Neural crest cell (in vitro differentiated cells): ENCODE measurements at places on chromosomes 3 and 15. TPM values are rescaled to one million over a fixed set of nuclear protein-coding genes. Genes with fewer than 3 reads are reported as not detected.

CTXND1 gene
- 1.3 TPM in 2 replicates for total RNA-seq

DHFR2 gene
- 5.2 and 6.6 TPM in 2 replicates for total RNA-seq

CSNK1G1 gene
- total RNA-seq = 15.5 and 16.3 TPM in 2 replicates

DNA sequence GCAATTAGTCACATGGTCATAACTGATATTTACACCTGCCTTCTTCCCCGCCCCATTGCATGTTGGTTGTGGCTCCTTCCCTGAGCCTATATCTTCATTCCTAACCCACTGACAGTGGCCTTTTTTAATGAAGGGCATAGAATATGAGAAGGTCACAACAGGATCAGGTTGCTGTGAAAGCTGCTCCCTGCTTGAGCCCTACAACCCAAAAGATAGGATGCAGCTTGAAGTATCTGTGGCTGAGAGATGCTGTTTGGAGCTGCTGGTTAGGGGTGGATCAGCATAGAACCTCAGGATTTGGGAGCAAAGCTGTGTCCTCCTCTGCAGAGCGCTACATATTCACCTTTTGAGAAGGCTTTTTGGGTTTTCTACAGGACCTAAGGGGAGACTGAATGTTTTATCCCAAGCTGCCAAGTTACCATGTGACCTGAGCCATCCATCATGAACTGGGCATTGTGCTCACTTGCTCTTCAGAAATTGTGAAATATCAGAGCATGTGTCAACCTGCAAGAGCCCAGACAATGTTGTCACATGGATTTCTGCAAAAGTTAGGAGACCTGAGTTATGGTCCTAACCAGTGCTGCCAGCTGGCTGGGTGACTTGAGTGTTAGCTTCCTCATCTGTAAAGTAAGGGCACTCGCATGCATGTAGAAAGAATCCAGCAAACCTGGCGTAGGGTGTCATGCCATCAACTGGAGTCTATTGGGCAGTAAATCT is 49.8 kb upstream of the ARL8B start:
- no peak for DNase-seq

GRCh38 chr15:81752546-81752942 is 293.3 kb downstream of the MEX3B start:
- DNase-seq = no peak

DNA sequence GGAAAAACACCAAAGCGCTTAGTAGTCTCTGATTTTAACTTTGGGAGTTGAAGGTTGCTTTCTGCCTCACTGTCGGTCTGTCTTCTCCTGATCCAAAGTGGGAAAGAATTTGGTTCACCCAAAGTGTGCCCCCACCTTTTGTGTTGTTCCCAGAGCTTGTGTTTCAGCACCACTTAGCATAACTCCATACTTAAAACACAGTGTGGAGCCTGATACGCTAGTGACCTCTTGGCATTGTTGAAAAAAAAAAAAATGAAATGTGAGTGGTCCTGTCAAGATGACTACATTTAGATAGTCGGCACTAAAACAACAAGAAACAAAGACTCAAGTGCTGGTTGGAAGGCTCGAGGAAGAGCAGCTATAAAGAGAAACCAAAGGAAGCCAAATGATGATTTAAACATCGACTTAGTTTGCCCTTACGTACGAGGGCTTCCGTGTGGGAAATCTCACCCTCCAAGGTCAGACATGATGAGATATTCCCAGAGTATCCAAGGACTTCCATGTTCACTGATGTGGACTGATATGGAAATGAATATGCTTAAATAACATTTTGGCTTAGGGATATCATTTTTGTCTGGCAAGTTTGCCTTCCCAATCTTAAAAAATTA is 178.8 kb downstream of the MEIS2 start:
- no peak for DNase-seq

GRCh38 chr15:66128116-66128680 is 125.4 kb downstream of the MEGF11 start:
- DNase-seq = no peak
